ENCODE measurements at places on chromosomes 7 and 10.

DNA sequence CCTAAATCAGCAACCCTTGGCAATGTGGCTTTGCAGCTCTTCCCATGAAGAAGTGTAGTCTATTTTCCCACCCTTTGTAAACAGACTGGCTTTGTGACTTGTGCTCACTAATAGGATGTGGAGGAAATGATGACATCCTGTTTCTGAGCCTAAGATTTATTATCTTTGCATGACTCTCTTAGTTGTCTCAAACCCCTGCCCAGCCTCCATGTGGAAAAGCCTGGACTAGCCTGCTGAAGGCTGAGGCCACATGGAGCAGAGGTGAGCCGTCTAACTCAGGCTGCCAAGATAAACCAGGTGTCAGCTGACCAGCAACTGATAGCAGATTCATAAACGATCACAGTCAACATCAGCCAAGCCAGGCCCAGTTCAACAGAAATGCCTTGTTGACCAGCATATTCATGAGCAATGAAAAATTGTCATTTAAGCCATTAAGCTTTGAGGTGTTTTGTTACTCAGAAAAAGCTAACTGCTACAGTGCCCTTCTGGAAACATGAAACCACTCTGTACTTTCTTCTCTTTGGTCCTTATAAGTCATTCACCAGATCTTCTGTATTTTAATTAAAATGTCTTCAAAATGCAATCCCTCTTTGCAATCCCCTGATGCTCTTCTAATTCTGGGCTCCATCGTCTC is 586.3 kb upstream of the ANKRD30A start:
- DNase-seq = no peak

- no peak for DNase-seq
Observed at GRCh38 chr10:60155943-60156683, 233.6 kb downstream of the ANK3 start.

DNA sequence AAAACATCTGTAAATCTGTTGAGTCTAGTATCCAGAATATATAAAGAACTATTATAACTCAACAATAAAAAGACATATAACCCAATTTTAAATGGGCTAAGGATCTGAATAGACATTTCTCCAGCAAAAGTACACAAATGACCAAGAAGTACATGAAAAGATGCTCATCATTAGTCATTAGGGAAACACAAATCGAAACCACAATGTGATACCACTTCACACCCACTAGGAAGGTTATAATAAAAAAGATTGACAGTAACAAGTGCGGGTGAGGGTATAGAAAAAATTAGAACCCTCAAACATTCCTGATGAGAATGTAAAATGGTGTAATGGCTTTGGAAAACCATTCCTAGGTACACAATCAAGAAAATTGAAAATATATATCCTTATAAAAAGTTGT is 4.1 kb downstream of the XPNPEP1 start:
- DNase-seq = no peak

DNA sequence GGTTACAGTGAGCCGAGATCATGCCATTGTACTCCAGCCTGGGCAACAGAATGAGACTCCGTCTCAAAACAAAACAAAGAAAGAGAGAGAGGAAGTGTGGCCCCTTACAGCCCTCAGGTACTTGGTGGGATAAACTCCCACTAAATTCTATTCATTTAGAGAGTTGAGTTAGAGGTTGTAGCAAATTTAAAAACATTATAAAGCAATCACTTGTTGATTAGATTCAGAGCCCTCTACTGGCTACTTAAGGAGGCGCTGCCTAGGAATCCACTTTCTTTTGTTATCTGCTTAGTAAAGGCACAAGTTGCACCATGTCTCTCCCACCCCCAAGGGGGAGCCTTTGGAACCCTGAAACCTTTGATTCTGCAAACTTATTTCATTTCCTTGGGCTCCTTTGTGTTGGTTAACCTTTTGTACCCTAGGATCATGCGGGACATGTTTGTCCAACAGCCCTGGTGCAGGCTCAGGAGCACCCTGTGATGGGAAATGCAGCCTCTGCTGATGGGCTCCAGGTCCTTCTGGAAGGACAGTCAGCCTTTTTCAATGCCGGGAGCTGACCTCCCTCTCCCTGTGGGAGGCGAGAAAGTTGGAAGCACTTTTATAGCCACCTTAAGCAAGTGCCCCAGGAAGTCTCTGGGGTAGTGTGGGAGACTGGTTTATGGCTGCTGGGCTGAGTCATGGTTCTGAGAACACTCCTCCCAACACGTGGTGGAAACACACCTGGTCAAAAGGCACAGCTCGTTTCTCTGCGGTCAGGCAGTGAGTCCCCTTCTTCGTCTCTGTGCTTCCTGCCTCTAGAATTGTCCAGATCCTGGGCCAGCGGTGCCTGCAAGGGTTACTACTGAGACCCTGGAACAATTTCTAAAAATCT is 2.3 kb downstream of the HKDC1 start:
- peak; percentile 95 for DNase-seq

DNA sequence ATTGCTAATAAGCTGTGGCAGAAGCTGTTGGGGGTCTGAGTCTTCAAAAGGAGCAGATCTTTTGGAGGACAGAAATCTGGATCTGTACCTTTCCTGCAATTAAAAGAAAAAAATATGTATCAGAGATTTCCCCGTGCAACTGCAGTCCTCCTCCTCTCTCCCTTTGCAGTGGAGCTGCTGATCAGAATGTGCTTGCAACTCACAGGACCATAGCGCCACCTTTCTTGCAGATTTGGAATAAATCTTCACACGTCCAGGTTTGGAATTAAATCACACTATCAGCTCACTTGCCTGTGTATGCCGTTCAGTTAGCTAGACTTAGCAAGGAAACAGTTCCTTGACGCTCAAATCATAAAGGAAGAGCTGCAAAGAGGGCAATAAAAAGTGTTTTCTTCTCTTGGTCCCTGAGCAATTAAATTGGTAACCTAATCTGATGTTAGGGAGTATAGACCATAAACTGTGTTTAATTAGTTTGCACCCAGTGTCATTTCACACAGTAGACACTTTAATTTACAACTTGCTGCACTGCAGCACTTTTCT is 77.4 kb downstream of the PON1 start:
- DNase-seq = peak; percentile 92

GRCh38 chr7:158957921-158958491 is 101.6 kb downstream of the DYNC2I1 start:
- DNase-seq = peak; percentile 63

- DNase-seq = no peak
Observed at GRCh38 chr10:130023454-130024230, 59.6 kb upstream of the EBF3 start.

DNA sequence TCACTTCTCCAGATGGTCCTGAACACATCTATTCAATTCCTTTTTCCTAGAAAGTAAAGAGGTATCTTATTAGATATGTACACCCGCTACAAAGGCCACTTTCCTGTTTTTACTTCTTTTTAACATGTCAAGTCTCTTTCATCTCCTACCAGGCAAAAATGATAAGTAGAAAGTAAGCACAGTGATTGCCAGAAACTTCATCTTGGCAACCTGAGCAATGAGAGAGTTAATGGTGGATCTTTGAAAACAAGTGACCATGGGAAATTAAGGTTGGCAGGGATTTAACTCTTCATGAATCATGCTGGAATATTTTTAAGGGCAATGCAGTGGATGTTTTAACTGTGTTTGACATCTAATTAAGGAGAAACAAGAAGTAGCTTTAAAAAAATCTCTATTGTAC is 2.7 kb downstream of the SEMA3A start:
- no peak for DNase-seq

DNA sequence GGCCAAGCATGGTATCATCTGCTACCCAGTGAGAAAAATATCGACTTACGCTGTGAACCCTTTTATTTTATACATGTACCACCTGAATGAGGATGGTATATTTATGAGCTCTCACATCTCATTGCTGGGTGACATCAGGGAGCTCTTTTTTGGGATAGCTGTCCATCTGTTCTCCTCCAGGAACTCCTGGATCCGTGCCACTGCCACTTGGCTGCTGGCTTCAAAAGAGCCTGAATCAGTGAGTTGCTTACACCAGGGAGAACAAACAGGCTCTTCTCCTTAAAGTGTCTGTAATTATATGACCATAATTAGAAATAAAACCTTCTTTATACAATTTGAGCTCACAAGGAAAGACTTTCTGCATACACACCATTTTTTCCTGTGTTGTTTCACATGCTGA is 106.2 kb downstream of the KAT6B start:
- DNase-seq = no peak

GRCh38 chr10:61786728-61787127 is 114.8 kb upstream of the ARID5B start:
- DNase-seq = no peak

GRCh38 chr7:47078241-47078640 is 503.7 kb downstream of the TNS3 start:
- DNase-seq = no peak

- DNase-seq = peak; percentile 32
Observed at GRCh38 chr10:97320480-97321031, 1.5 kb downstream of the FRAT1 start.

DNA sequence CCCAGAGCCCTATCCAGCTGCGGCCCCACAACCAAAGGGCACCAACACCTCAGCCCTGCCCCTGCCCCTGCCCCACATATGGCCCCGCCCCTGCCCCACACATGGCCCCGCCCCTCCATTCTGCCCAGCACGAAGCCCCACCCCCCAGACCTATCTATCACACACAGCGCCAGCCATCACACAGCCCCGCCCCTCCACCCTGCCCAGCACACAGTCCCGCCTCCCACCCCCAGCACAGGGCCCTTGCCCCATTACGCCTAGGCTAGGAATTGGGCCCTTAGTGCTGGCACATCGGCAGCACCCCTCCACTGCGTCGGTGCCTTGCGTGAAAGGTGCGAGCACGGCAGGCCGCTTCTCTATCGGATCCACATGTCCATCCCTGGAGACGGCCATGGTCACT is 126.8 kb downstream of the MAD1L1 start:
- DNase-seq = peak; percentile 88

DNA sequence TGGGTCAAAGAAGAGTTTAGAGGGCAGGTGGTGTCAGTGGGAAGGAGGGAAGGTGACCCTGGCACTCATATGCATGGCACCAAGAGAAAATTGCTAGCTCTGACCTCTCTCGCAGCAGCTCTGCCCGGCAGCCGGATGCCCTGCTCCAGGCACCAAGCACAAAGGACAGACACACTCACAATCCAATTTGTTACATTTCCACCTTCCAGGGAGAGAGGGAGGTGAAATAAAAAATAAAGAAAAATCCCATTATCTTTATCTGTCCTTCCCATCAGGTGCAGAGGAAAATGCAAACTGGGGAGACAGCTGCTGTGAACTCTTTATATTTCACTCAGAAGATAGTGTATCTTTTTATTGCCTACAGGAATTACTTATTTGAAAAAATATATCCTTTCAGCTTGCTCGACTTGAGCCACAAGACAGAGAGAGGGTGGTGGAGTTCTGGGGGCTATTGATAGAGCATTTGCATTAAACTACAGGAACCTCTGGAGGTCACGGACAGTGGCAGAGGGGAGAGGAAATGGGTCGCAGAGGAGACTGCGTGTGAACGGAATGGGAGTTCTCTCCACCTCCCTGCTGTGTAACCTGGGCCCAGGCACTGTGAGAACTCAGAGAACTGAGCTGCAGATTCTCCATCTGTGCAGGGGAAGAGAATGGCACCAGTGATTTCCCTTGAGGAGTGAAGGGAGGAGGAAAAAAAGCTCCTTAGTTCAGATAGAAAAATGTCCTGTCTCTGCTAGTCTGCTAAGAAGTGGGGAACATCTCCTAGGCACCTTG is 421.4 kb downstream of the PLXNA4 start:
- DNase-seq = peak; percentile 17

GRCh38 chr7:107461938-107462533 is 7.8 kb upstream of the GPR22 start:
- no peak for DNase-seq

- no peak for DNase-seq
Observed at GRCh38 chr7:116478834-116479233, 20.7 kb upstream of the CAV2 start.

DNA sequence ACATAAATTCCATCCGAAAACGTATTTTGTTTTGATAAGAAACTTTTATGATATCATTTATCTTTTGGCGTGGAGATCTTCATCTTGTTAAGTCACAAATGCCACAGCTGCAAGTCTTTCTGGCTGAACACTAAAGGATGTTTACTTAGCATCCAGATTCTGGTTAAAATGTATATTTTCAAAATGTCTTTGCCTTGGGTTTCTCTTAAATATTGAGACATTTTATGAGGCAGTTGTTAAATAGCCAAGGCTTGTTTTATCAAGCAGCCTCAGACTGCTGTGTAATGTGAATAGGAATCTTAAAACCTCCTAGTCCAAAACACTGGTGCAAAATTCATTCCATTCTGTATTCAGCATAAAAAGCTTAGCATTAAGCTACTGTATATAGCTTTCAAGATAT is 136.3 kb upstream of the FZD1 start:
- no peak for DNase-seq

DNA sequence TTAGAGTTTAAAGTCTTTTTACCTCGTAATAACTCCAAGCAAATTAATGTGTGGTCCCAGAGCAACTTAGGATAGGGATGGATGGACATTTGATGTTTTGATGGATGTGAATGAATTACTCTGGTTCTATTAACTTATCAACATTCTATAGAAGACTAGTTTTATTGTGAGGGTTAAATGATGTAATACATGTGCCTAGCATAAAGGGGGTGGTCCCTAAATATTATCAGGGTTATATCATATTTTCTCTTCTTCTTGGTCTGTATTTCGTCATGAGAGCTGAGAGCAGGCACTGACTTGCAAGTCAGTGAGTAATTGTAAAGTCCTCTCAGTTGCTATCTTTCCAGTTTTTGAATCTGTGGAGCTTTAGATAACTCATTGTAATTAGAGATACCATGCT is 219.3 kb downstream of the GATA3 start:
- no peak for DNase-seq
